Glomerular endothelial cell (primary cell): ENCODE measurements at places on chromosomes 1 and 21.

- no peak for DNase-seq
These were observed 33.1 kb upstream of the GORAB start for GRCh38 chr1:170498876-170499275.

DNA sequence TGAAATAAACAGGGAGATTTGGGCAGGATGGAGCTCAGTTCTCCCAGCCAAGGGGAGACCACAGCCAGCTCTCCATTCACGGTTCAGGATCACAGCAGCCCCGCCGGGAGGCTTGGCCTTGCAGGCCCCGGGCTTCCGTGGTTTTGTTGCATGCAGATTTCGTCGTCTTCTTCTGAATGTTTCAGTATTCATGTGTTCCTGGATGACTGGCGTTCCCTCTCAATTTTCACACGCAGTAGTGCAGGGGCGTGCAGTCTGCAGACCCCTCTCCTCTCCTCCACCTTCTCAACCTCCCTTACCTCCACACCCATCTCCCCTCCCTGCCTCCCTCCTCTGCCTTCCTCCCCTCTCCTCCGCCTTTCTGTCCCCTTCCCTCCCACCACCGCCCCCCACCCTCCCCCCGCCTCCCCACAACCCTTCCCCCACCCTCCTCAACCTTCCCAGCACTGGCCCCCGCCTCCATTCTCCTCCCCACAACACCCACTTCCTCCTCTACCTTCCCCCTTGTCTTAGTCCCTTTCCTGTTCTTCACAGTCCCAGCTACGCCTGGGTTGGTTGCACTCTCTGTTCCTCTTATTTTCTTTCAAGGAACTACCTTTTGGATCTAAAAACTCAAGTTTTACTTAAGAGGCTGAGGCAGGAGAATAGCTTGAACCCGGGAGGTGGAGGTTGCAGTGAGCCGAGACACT, 8.4 kb upstream of the SLC19A1 start:
- DNase-seq: no peak

DNA sequence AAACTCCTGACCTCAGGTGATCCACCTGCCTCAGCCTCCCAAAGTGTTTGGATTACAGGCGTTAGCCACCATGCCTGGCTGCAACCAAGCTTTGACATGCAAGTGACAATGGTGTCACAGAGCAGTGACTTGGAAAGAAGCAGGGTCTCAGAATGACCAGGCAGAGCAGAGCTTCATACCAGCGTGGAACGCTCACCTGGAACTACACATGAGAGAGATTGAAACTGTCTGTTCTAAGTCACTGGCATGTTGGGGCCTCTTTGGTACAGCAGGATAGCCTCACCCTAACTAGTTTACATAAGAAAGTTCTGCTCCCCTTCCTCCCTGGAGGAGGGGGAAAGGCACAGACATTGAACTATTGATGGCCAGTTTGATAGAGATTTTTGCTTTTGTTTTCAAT, 47.5 kb upstream of the ITPKB start:
- no peak for DNase-seq

GRCh38 chr21:36692835-36693488, 6.0 kb upstream of the SIM2 start:
- no peak for DNase-seq

- DNase-seq: no peak
These were observed 29.3 kb downstream of the AK2 start for GRCh38 chr1:33007190-33008050.

GRCh38 chr1:156494309-156494895, 6.2 kb downstream of the MEF2D start:
- no peak for DNase-seq

- DNase-seq: no peak
These were observed 63.9 kb downstream of the TRIM11 start for GRCh38 chr1:228342627-228343190.

- DNase-seq: no peak
These were observed 4.4 kb upstream of the AADACL3 start for GRCh38 chr1:12711536-12711935.

- DNase-seq: no peak
These were observed 12.8 kb upstream of the SKI start for GRCh38 chr1:2215329-2215728.

GRCh38 chr1:221794079-221794670, 52.3 kb upstream of the DUSP10 start:
- DNase-seq: no peak

DNA sequence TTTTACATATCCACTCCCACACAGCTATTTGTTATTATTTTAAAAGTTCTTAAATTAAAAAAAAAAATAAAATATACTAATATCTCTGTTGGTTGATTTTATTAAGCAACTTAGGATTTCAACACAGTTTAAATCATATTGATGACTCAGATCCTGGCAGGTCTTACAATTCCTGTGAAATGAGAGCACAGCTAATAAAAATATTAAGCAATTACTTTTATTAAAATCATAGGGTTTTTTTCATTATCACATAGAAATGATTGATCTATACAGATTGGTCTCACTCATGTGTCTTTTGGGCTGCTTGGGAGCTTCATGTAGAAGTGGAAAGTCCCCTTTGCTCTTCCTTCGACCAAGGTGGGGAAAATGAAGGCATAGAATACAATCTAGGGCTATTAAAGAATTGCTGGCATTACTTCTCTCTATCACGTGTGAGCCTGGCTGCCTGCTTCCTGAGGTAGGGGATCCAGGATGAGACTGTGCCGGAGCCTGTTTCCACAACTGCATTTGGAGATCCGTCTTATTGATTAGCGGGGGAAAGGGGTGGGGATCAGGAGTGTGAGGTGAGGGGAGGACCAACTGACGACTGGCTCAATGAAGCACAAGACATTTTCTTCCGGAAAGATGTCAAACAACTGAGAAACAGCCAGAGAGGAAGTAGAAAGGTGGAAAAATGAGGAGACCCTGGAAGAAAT, 858.0 kb downstream of the USP25 start:
- peak; percentile 36 for DNase-seq

DNA sequence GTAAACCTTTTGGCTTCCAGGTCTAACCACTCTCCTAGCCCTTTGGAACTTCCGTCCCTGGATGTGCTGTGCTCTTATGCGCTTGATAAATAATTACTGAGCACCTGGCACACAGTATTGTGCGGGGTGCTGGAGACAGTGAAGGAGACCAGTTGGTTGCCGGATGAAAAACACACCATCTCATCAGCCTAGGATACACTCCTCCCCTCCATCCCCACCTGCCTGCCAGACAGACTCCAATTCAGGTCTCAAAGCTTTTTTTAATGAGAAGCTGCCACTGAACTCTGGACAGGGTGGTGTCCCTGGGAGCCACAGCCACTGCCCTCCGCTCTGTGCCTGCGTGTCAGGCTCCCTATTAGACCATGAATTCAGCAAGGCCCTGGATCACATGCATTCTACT, 9.2 kb downstream of the GNB1 start:
- no peak for DNase-seq

DNA sequence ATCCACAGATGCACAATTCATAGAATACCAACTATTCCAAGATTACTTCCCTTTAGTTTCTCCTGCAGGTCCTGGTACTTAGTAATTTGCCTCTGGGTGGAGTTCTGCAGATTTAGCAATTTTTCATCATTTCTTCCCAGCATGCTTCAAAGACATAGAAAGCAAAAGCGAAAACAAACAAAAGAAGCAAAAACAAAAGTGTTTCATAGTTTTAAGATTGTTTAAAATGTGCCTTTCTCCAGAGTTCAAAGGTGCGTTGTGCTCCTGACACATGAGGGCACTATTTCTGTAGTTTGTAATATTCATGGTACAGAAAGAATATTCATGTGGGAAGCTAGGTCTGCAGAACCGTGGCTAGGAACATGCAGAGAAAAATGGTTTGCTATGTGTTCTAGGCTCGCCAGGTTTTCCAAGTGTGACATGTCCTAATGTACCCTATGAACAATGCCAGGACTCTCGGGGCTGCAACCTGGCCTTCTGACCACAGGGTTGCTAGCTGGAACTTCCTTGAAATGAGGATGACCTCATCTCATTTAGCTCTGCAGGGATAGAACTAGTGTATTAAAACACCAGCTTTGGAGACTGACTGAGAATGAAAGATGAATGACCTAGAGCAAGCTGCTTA, 30.0 kb upstream of the RCSD1 start:
- DNase-seq: no peak

DNA sequence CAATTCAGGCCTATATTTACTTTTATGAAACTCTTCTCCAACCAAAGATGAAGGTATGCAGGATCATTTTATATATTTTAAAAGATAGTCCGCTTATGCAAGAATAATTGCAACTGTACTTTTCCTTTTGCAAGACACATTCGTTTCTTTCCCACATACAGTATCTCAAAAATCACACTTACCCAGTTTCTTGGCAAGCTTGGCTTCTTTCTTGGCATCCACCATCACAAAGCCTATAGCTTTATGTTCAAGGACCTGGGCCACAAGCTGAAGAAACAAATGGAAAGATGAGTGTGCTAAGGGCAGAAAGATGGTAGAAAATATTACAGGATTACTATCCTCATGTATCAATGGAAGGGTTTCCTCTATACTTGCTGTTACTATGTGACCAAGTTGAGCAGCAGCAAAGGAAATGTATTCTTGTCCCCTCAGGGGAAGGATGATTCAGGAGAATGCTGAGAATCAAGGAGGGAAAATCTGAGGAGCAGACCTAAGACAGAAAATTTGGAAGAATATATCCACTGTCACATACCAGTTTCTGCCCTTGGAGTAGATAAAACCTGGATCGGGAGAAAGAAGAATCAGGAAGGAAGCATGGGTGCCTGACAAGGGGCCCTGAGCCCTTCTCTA, 23.8 kb downstream of the CASQ2 start:
- DNase-seq: no peak

DNA sequence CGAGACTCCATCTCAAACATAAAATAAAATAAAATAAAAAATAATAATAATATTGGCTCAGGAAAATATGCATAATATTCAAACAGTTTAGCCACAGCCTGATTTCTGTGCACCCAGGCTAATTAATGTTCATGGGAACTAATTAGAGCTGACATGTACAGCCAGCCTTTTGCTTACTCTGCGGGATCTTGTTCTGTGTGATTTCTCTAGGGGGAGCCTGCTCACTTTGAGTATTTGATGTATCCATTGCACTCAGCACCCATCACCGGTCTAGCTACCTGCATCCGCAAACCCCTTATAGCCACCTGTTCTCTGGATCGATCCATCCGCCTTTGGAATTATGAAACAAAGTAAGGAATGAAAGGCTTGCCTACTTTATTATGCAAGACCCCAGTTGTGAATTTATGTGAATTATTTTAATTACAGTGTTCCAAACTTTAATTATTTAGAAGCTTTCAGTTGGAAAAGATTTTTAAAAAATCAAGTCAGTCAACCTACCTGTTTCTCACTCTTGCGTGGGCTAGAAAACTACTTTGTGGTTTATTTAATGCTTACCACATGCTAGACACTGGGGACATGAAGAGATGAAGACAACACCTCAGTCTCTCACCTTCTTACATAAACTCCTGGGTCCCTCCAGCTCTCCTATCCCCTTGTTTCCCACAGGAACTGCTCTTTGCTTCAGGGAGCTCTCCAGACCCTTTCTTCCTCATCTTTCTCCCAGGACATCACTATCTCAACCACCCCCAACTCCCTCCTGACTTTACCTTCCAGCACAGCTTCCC, 25.4 kb downstream of the CFAP57 start:
- no peak for DNase-seq

DNA sequence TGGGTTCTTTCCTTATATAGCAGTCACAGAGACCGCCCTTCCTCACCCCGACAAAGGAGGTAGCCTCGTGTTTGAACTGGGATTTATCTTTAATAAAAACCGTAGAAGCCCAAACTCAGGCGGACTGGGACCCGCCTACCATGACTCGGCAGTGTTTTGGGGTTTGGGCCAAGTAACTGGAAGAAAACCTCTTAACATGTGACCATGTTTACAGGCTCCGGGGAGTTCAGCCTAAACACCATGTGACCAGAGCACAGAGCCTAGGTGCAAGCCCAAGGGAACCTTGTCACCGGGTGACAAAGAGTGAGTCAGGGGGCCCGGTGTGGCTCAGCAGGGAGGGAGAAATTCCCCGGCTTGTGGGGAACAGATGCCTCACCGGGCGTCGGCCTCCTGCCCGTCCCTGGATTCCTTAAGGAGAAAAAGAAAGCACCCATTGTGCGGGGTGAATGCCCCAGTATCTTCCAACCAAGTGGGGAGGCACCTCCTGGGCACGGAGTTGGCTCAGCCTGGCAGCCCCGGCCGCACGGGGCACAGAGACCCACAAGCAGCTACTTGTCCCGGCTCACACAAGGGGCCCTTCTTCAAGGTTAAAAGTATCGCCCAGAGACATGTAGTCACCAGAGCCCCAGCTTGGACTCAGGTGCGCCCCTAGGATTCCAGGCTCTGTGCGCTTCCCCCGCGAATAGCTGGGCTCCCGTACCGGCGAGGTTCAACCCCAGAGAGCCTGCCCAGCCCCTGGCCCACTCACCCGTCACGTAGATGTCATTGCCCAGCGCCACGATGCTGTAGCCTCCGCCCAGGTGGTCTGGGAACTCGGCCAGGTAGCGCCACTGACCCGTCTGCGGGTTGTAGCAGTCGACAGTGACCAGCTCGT, 1.4 kb downstream of the KLHL21 start:
- no peak for DNase-seq

DNA sequence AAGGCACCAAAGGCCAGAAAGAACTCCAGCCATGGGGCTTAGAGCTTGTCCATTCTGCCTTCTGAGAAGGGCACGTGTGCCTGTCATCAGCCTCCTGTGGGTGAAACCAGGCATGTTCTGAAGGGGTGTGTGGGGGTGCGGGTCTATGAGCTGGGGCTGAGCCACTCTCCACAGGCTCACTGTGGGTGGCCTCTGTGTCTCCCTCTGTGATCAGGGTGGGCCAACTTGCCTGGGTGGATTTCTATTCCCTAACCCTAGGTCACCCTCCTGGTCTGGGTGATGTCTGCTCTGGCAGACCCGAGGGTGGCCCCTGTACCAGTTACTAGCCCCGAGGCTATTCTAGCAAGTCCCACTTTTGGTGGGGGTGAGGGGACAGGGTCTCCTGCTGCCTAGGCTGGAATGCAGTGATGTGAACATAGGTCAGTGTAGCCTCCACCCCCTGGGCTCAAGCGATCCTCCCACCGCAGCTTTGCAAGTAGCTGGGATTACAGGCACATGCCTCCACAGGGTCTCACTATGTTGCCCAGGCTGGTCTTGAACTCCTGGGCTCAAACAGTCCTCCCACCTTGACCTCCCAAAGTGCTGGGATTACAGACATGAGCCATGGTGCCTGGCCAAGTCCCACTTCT, 94.4 kb downstream of the TRIM11 start:
- DNase-seq: no peak
